ENCODE measurements at places on chromosomes 3 and 15.

DNA sequence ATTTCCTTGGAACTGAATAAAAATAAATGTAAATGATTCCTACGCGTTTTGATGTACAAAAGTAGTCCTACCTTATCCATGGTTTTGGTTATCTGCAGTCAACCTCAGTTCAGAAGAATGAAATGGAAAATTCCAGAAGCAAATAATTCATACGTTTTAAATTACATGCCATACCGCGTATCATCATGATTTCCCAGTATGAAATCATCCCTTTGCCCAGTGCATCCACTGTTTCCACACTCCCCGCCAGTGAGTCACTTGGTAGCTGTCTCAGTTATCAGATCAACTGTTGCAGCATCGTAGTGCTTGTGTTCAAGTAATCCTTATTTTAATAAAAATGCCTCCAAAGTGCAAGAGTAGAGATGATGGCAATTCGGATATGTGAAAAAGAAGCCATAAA lies 9.1 kb upstream of the MFSD1 start:
- no peak for DNase-seq

DNA sequence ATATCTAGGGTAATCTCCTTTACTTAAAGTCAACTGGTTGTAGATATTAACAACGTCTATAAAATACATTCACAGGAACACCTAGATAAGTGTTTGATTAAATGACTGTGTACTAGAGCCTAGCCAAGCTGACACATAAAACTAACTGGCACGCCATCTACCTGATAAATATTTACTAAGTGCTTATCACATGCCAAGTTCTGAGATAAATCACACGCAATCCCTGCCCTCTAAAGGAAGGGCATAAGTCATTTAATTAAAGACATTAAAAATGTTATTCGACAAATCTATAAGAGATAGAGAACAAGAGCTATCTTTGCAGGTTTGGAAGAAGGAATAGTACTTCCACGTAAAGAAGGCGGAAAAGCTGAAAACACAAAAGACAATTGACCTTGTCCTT lies 11.1 kb upstream of the MB21D2 start:
- no peak for DNase-seq

DNA sequence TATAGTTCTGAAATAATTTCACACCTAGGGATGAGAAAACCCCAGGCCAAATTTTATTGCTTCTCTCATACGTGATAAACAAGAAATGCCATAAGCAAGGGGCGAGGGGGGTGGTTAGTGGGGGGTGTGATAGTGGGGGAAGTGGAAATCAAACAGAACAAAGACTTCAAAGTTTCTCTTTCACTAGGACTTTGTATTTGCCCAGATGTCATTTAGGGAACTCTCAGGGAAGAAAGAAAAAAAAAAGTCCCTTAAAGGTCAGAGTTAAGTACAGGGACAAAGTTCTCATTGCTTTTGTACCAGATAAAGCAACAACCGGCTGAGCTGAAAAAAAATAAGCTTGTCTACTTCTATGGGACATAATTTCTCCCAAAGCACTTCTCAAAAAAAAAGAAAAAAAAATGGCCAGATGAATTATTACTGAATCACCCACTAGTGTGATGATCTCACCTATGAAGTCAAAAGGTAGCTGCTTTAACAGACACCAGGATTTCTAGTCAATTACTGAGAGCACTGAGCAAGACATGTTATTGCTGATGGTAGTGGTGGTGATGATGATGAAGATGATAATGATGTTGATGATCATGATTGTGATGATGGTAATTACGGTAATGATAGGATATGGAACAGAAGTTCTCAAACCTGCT lies 56.2 kb downstream of the FHIT start:
- DNase-seq: no peak

DNA sequence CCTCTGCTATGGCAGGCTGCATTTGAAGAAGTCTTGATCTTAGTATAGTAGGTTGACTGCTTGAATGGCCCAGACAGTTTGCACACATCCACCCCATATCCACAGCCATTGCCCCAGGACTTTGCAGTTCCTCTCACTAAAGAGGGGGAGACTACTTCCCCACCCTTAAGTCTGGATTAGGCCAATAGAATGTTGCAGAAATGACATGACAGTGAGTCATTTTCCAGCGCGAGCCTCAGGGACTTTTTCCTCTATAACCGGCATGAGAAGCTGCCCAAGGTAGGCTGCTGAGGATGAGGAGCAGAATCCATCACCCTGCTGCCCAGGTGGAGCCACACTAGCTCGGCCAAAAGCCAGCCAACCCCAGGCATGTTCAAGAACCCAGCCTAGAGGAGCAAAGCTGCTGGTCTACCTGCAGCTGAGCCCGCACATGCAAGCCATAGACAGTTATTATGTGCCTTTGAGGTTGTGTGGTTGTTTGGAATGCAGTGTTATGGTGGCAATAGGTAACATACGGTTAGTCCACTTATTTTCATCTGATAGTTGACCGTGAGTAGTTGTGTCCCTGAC lies 113.9 kb downstream of the TLE3 start:
- DNase-seq: no peak

- DNase-seq: no peak
These were observed 679.8 kb upstream of the NECTIN3 start for GRCh38 chr3:110391640-110392395.

- DNase-seq: no peak
These were observed 8.7 kb downstream of the DLG1 start for GRCh38 chr3:197289726-197290125.

DNA sequence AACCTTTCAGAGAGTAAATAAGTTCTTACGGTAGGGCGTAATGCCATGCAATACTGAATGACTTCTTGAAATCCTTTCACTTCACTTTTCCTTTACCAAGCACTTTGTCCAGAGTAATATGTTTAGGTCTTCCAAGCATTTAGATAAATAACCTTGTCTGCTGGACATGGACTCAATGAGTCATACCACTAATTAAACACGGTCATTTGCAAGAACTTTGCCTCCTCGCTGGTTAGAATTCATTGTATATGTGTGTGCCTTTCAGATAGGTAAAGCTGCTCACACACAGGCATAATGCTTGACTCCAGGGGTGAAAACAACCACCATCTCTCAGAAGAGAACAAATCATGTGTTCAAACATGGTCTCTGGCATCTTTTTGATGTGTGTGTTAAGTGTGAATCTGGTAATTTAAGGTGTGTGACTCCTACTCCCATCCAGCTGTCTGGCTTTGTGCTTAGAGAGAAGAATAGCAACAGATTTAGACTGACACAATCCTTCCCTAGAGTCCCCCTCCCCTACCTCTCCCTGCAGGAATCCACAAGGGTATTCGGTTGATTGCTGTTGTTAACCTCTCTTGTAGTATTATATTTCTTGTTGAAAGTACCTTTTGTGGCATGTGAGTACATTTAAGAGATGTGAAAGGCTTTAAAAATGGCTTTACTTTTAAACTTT lies 419.0 kb downstream of the CNTN4 start:
- no peak for DNase-seq

DNA sequence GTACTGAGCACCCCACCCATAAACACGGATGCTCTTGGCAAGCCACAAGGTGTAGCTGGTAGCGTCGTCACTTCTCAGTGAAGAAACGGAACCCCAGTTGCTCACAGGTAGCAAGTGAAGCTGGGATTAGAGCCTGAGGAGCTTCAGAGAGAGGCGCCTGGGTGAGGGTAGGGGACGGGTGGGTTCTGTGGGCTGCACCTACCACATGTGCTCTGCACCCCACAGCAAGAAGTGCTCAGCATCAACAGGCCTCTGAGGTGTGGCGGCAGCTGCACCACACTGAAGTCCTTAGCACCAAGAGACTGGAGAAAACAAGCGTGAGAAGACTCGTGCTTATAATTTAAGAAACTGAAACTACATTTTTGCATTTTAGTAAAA lies 9.8 kb downstream of the MAP6D1 start:
- DNase-seq: no peak

- no peak for DNase-seq
These were observed 419 bp downstream of the HYKK start for GRCh38 chr15:78507831-78508160.

DNA sequence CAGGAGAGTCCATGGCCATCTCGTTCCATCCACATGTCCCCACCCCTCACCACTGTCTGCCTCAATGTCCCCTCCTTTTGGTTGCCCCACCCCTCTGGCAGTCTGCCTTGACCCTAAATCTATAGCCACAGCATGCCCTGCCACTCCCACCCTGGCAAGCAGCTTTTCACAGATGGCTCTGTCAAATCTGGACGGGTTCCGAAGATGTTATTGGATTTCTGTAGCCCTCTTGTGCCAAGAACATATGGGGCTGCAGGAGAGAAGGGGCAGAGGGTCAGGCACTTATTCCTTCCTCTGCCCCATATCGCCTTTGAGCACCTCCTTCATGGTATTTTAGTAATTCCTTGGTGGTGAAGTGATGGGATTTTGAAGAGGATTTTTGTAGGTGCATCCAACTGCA lies 57.1 kb downstream of the EPHB1 start:
- no peak for DNase-seq

- no peak for DNase-seq
These were observed 116.3 kb downstream of the CORO2B start for GRCh38 chr15:68695061-68695595.

DNA sequence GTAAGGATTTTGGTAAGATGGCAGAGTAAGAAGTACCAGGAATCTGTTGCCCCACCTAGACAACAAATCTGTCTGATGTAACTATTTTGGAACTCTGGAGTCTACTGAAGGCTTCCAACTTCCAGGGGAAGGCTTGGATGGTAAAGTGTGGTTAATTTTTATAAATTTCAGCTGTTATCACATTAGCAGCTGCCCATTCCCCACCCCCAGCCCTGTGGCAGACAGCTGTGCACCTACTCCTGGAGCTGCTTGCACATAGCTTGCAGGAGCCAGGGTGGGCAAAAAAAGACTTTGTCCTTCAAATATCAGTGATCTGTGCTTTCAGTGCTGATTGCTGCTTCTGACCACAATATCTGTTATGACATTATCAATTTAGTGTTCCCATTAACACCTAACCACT lies 47.4 kb downstream of the FRMD5 start:
- no peak for DNase-seq

- DNase-seq: no peak
These were observed 34.5 kb downstream of the ZFAND6 start for GRCh38 chr15:80093854-80094418.

GRCh38 chr3:71723452-71724170 lies 1.6 kb downstream of the EIF4E3 start:
- no peak for DNase-seq

- DNase-seq: no peak
These were observed 17.4 kb upstream of the STARD5 start for GRCh38 chr15:81341351-81341750.

DNA sequence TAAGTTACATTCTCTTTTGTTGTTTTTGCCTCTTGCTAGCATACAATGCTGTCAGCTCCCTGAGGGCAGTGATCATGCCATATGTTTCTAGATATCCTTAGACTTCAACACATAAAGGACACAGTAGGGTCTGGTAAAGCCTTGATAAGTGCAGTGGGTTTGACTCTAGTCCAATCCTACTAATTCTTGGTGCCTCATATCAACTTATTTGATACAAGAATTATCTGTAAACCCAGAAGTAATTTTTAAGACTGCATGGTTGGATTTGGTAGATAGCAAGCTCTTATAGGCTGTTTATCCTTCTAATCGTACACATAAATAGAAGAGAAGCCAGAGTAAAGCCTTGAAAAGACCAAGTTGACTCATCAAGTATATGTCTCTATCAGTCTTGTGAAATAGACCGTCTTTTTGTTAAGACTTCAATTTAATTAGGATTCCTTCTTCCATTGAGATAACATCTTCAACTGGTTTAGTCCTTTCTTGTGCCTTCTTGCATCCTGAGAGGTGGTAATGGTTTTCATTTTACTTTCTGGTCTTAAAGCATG lies 265.6 kb upstream of the CDIN1 start:
- no peak for DNase-seq

- DNase-seq: no peak
These were observed 2.1 kb downstream of the RPP25 start for GRCh38 chr15:74954515-74954914.

DNA sequence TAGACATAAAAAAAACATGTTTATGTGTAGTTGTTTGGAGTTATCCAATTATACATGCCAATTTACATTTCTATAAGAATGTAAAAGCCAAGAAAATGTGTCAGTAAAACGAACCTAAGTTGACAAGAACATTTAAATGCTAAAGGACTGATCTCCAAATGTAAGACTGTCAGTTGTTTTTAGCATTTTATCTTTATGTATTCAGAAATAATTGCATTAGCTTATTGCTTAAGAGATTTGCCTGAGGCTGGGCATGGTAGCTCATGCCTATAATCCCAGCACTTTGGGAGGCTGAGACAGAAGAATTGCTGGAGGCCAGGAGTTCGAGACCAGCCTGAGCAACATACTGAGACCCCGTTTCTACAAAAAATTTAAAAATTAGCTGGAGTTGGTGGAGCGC lies 26.9 kb downstream of the PXK start:
- DNase-seq: no peak

GRCh38 chr3:73365756-73366397 lies 258.9 kb downstream of the PDZRN3 start:
- no peak for DNase-seq

DNA sequence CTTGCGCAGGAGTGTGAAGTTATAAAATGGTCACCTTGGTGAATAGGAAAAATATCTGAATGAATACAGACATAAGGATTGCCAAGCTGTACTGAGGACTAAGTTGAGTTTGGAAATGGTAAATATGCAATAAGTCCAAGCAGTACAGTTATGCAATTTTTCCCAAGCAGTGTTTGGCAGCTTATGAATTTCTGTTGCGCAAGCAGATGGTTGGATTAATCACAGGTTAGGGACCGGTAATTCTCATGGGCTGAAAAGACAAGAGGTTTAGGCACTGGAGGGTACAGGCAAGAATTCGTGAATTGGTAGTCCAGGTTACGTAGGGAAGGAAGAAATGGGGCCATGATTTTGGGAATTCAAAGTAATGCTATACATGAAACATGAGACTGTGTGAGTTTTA lies 210.3 kb downstream of the RAP2B start:
- no peak for DNase-seq

DNA sequence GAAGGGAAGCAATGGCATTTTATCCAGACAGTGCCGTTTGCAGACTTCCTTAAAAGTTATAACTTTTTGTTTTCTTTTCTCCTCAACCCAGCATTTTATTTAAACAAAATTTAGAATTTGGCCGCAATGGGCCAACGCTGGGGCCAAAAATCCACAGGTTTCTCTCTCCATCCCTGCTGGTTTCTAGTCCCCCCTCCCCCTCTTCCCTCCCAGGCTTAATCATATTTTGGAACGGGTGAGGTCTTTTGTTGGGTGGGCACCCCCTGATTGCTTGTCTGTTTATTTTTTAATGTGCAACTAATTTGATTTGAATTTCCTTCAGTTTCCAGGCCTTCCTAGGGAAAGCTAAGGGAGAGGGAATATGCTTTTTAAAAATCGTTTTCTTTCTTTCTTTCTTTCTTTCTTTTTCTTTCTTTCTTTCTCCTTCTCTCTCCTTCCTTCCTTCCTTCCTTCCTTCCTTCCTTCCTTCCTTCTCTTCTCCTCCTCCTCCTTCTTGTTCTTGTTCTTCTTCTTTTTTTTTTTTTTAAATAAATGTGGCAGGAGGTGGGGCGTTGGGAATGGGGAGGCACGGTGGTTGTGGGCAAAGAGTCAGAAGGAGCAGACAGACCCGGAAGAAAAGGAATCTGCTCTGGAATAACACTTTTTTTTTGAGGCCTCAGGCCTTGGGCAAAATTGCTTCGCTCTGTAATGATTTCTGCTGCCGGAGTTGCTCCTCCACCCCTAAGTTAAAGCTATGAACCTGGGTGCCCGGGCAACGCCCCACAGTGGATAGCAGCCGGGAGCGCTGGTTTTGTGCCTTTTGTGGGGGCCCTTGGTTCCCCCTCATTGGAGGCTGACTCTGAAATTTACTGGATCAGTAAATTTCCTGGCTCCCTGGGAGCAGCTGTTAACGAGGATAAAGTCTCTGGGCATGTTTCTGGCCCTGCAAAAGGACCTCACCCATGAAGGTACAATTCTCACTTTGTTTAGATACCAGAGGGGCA lies 1.9 kb downstream of the FNDC3B start:
- no peak for DNase-seq

- no peak for DNase-seq
These were observed 12.7 kb downstream of the ATP10A start for GRCh38 chr15:25850154-25851111.

All from NCI-H1092 (cell line).